NCI-H748 treated with DMSO at 0.1 percent for 48 hours (cell line): ENCODE measurements at places on chromosomes 2 and 18.

DNA sequence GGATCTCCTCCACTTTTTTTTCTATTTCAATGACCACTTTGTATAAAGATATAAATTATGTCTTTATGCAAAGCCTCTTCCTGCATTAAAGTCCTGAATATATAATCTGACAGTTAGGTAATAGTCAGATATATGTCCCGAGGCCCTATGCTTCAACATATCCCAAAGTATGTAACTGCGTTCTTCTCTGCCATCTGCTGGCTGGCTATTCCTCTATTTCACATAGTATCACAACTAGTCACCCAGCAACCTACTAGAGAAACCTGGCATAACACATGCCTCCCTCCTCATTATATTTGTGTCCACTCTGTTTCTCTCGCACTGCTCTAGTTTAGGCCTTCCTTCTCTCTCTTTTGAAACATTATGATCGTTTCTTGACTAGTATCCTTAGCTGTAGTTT, 640.8 kb downstream of the DPP10 start:
- DNase-seq: no peak

DNA sequence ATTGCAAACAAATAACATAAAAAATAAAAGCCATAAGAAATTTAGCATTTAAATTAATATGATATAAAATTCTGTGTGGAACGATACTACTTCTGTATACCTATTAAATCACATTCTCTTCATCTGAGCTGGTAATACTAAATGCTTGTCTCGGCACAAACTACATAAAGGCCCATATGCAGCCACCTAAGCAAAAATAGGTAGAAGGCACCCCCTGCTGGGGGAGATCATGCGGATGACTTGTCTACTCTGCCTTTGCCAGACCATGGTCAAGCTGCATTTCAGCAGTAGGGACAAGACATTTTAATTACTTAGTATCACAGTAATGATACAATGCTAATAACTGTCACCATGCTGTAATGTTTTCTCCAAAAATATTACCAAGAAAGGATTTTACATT, 108.0 kb downstream of the CDH19 start:
- no peak for DNase-seq

DNA sequence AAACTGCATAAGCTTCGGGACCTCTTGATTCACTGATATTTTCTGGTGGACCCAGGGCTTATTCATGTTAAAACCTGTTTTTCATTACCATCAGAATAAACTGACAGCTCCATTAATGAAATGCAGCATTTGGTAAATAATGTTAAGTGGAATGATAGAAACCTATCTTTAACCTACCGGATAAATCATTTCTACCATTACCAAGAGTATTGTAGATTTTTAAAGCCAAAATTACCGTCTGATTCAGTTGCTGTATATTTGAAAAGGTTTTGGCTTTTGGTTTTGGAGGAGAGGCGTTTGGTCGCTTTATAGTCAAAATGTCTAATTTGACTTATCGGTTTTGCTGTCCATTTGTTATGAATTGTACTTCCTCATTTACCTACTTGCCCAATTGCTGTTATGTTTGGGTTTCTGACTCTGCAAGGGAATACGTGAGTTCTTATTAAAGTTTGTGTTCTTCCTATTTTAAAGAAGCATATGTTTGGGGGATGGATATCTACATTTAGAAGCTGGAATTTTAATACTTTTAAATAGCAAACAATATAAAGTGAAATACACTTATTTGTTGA, 1.0 kb upstream of the CUL3 start:
- no peak for DNase-seq

DNA sequence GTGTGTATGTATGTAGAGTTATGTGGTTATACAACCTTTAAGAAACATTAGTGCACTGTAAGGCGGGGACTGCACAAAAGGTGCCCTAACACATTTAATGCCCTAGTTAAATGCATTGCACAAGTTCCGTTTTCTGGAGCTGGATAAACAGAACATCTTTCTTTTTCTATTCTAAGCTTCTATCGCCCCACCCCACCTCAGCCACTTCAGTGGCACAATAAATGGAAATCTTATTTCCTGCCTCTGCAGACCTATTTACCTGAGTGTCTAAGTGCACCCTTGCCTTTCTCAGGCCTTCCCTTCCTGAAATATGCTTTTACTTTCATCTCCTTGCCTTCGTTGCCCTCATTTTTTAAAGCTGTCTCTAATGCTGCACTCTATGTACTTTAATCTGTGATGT, 123.5 kb downstream of the TANC1 start:
- no peak for DNase-seq

GRCh38 chr2:217980591-217980990, 22.2 kb downstream of the TNS1 start:
- no peak for DNase-seq

DNA sequence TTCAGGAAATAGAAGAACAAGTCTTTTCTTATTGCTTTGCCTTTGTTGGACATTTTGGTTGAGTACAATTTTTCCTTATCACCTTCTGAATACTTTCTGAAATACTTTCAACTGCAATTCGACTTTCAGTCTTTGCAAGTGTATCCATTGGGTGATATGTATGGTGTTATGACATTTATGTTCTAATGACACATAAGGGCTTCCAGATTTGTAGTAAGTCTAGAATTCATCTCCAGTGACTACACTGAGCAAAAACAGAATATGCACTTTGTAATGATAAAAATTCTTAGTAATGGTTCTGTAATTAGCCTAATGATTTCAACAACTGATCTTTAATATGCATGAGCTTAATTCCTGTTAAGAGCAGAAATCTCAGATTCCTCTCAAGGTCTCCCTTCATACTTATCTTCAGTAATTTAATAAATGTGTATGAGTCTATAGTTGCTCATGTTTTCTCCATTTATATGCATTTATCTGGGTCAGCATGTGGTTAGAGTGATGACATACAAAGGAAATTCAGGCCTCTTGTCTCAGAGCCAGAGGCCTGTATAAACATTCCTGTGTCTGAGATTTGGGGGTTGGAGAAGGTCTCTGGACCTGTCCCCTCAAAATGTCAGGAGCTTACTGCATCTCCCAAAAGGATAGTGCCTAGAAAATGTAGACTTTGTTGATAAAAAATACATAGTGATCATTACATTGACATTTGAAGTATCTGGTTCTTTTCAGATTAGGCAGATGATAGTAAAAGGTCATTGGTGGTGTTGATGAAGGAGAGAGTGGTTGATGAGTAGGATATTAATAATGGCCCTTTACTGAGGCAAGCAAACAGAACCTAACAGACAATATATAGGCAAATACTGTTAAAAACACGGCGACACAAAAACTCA, 114.9 kb downstream of the QPCT start:
- no peak for DNase-seq

DNA sequence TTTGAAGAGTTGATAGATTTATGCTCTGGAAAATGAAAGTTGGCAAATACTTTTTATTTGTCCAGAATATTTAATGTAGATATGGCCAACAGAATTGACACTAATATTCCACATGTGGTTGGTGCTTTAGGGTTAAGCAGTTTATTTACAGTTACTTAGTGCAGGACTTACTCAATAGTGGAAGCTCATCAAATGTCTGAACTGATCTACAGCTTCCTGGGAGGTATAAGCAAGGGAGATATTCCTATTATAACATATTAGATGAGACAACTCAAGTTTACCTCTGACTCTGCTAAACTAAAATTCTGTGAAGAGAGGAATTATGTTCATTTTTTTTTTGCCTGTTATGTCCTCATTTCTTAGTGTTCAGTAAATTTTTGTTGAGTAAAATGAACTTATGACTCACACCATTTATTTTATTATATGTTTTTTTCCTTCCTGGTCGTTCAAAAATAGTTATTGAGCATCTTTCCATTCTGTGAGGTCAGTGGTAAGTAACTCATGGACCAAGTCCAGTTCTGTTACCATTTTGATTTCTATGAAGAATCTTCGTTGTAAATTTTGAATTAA, 13.6 kb downstream of the ABI2 start:
- DNase-seq: no peak

- no peak for DNase-seq
Measured at GRCh38 chr2:20758997-20759396, 63.9 kb downstream of the LDAH start.

GRCh38 chr2:95004287-95004686, 21.2 kb upstream of the MAL start:
- no peak for DNase-seq

GRCh38 chr18:79326413-79327198, 69.1 kb upstream of the NFATC1 start:
- no peak for DNase-seq

DNA sequence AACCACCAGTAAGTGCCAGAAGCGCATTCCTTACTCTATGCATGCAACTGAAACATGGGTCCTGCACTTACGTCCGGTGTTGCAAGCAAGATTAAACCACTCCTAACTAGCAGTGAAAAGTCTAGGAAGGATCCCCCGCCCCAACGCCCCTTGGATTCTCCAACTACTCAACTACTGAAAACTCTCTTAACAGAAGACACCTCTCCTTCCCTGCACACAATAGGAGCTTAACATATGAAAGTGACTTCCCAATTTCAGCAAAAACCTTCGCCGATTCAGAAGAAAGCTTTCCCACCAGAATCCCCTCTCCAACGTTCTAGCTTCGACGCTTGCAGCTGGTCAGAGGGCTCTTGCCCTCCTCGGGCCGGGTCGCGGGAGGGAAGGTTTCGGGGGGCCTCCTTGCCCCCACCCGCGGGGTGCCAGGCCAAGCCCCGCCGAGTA, 578 bp downstream of the IWS1 start:
- no peak for DNase-seq

DNA sequence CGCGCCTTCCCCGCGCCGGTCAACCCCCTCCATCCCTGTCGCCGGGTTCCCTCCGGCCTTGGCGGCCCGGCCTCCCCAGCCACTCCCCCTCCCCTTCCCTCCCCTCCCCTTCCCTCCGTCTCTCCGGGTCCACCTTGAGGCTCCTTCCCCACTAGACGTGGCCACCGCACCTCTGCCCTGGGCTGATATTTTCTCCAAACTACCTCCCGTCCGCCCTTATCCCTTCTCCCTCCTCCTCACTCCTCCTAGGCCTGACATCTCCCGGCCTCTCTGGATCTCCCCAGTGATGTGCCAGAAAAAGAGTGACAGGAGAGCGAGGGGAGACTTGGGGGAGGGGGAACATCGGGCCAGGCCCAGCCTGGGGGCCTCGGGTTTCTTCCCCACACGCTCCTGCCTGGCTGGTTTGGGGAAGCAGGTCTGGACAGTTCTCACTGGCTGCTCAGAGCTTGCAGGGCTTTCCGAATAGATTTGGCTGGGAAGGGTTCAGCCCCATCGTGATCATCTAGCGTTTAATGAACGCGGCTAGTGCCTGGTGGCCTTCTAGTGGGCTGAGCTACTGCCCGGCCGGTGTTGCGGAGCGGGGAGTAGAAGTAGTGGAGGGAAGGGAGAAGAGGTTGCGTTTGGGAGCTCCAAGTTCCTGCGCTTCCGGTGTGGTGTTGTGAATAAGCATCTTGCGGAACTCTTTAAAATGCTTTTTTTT, 641 bp downstream of the MAPRE3 start:
- DNase-seq: peak; percentile 7

DNA sequence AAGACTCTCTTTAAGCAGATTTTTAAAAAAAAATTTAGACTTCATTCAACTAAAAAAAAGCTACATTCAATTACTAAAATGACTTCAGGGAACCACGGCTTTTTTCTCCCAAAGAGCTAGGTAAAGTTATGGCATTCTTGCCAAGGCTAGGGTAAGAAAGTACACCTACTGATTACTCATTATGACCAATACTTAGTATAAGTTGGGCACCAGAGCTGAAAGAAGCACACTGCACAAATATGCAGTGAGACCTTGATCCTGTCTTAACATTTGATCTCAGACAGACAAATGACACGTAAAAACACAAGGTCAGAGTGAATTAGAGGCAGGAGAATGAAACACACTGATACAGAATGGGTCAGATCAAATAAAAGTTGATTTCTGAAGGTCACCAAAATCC, 88.7 kb downstream of the THADA start:
- no peak for DNase-seq

GRCh38 chr18:64747803-64748202, 598.9 kb upstream of the LINC00305 start:
- DNase-seq: no peak

DNA sequence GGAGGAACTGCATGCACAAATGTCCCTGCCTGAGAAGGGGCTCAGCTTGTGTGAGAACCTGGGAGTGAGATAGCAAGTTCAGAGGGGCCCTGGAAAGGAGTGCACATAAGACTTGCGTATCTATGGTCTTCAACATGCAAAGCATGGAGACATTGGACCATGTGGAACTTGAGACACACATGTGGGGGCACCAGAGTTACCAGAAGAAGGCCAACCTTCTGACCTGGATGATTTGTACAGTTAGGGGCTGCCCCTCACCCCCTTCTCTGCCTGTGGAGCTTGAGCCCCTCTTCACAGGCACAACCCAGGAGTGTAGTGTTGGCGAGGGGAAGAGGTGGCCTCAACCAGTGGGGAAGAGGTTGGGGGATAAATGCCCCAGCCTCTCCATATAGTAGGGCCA, 165.0 kb upstream of the ARL4C start:
- no peak for DNase-seq

GRCh38 chr2:106095478-106096298, 98.4 kb downstream of the UXS1 start:
- DNase-seq: no peak

DNA sequence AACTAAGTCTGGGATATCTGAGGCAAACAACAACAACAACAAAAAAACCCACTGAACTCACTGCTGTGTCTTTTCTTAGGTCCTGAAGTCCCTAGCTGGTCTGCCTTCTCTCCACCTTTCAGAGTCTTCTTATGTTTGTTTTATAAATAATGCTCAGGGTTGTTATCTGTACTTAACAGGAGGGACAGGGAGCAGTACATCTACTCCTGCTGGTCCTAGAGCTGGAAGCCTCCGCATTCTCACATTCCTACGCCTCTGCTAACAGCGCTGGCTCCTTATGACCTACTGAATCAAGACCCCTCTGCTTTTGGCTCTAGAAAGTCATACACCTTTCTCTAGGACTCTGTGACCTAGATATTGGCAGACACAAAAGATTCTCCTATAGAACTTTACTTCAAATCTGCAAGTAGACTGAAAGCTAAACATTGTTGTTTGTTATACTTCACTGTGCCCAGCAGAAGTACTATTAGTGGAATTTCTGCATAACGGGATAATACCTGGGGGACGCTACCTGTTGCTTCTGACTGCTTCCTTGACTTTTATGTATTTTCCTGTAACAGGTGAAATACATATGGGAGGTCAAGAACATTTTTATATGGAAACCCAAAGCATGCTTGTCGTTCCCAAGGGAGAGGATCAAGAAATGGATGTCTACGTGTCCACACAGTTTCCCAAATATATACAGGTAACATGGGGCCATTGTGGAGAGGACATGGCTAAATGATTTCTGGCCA, 48.6 kb downstream of the AOX1 start:
- no peak for DNase-seq

DNA sequence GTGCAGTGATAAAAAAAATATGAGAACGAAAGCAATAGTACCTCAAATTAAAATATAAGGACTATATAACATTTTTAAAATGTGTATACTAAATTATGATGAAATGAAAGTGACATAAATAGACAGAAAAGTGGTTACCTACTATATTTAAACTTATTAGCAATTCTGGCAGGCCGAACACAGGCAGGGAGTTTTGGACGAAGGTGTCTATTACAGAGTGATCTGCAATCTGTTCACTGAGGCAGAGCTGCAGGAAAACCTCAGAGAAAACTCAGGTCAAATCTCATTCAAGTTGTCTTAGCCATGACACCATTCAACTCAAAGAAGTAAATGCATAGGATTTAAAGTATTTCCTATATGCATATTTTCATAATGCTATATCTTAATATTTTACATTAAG, 274.8 kb upstream of the GULP1 start:
- DNase-seq: no peak

- DNase-seq: no peak
Measured at GRCh38 chr2:31051258-31052140, 86.7 kb downstream of the GALNT14 start.
